ENCODE measurements at places on chromosomes 7 and 10.

DNA sequence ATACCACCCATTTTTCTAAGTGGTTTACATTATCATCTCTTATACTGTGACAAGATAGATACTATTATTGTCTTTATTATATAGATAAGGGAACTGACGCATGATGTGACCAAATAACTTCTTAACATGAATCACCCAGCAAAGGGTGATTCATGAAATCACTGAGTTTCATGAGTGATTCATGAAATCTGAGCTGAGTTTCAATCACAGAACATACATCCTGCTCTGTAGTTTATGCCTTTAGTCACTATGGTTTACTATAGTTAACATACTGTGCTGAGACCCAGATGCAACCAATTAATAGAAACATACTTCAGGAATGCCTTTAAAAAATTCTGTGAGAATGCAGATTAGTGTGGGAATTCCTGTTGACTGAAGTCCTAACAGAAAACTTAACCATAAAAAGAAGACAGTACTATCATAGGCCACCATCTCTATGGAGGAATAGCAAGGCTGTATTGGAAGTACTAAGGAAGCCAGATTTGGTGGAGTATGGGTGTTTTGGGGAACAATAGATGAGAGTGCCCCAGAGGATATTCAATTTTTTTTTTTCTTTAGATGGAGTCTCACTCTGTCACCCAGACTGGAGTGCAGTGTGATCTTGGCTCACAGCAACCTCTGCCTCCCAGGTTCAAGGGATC is 43.1 kb upstream of the SEMA3A start:
- DNase-seq: no peak

GRCh38 chr7:33986951-33987947 is 81.9 kb downstream of the BMPER start:
- DNase-seq: no peak

DNA sequence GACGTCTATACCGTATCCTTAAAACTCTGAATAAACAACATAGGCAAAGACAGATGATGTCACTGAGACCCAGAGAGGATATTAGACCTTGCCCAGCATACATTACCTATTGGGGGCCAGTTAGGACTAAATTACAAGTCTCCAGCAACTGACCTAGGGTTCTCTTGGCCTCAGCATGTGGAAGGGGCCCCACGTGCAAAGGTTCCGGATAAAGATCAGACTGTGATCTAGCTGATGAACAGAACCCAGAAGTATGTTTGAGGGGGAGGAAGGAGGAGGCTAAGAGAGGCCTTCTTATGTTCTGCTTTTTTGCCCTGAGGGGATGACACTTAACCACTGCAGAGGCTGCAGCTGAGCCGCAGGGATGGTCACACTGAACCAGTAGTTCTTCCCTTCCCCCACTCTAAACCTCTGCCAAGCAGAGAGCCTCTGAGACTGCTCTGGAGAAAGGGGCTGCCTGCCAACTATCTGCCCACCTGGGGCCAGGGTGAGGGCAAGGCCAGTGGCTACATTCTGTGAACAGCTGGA is 24.0 kb upstream of the KMT2C start:
- no peak for DNase-seq

DNA sequence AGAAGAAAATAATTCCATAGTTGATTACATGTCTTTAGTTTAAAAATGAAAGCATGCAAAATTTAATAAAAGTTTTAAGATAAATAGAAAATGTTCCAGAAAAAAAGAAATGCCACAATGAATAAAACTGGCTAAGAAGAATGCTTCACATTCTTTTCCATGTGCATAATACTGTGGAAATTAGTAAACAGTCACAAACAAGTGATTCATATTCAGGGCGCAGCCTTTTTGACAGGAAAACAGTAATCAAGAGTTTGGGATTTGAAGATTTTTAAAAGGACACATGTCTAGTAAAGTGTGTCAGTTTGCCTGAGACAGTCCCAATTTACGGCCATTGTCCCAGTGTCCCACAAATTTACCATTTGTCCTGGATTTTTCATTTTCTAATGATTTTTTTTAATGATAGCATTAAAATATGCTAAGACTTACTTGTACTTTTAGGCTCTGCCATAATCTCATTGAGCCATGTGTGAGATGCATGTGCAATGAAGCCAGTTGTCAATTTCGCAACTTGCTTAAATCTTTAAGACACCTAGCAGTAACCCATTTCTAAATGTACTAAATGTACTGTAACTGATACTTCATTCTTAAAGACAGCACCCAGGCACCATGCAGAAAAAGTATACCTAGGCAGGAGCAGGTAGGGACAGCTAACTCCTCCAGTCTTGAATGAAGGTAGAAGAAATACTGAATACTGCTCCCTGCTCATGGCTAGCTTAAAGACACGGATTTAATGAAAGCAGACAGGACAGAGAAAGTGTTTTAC is 46.9 kb downstream of the ZNF438 start:
- no peak for DNase-seq

GRCh38 chr7:41886901-41887311 is 184.0 kb upstream of the INHBA start:
- no peak for DNase-seq

DNA sequence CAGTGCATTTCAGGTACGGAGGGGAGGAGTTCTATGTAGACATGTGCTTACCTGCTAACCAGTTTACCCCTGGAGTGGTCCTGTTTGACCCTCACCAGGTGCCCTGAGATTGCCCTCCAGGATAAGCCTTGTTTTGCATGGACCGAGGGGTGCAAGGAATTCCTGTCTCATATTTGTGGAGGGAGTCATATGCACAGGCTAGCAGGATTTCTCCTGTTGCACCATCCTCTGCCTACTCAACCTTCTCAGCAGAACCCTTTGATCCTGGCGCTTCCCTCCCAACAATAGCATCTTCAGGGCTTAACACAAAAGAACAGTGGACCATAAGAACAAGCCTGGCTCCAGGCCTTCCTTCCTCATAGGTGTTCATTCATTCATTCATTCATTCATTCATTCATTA is 7.2 kb downstream of the TRPV6 start:
- no peak for DNase-seq

- DNase-seq: no peak
These were observed 237.1 kb upstream of the SHH start for GRCh38 chr7:156049366-156049765.

DNA sequence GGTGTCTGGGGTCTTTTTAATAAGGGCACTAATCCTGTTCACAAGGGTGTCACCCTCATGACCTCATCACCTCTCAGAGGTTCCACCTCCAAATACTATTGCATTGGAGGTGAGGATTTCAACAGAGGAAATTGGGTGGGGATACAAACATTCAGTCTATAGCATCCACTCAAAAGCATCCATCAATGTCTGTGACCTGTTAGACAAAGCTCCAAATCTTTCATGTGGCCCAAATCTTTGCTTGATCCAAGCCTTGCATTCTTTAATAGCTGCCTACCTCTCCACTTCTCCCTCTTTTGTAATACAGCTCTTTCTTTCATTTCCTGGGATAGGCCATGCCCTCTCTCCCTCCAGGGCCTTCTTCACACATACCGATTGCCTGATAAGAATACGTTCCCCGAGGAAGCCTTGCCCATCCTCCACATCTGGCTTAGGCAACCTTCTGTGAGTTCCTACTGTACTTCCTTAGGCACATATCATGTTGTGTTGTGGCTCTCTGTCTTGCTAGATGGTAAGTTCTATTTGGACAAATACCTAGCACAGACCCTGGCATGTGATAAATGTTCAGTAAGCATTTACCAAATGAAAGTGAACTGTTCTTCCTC is 66.1 kb downstream of the CREM start:
- no peak for DNase-seq

GRCh38 chr10:111084366-111085255 is 7.8 kb downstream of the ADRA2A start:
- DNase-seq: no peak

GRCh38 chr10:3972460-3973301 is 187.7 kb upstream of the KLF6 start:
- no peak for DNase-seq

DNA sequence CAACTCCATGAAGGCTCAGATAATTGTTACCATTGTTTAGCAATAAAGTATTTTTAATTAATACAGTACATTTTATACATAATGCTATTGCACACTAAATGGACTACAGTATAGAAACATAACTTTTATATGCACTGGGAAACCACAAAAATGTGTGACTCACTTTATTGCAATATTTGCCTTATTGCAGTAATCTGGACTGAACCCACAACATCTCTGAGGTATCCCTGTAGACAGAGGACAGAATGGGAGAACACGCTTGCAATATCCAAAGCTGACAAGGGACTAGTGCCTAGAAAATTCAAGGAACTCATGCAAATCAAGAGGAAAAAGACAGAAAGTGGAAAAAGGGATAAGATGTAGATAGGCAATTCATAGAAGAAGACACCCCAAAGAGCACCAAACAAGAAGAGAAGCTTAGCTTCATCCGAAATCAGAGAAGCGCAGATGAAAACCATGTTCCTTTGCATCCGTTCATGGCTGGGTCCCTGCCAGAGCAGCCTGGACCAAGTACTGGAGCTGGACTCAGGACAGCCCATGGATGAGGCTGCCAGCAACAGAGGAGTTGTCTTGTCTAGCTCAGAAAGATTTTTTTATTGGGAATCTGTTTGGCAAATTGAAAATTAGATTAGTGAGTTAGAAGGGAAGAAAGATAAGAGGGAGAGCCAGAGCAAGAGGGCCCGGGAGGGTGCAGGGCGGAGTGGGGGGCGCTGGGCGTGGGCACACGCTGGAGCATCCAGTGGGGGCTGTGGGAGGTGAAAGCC is 16.0 kb upstream of the GALNTL5 start:
- DNase-seq: no peak

GRCh38 chr10:22713853-22714478 is 412 bp downstream of the PIP4K2A start:
- DNase-seq: no peak

GRCh38 chr7:27185854-27186667 is 1.0 kb upstream of the HOXA11 start:
- no peak for DNase-seq

DNA sequence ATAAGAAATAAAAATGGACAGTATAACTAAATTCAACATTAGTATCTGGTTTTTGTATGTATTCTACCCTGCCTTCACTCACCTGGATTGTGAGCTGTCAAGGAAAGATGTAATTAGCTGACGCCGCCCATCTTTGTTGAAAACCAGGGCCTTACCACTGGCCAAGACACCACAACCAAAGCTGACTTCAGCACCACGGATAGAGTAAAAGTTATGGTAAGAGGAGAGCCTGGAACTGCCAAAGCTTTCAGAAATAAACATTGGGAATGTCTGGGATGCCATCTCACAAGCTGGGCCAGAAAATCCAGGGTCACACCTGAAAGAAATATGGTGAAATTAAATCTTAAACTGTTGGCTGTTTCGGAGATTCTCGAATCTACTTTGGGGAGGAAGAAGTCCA is 190.1 kb upstream of the SLC26A5 start:
- no peak for DNase-seq

GRCh38 chr10:69740126-69740525 is 61.6 kb upstream of the COL13A1 start:
- DNase-seq: no peak

DNA sequence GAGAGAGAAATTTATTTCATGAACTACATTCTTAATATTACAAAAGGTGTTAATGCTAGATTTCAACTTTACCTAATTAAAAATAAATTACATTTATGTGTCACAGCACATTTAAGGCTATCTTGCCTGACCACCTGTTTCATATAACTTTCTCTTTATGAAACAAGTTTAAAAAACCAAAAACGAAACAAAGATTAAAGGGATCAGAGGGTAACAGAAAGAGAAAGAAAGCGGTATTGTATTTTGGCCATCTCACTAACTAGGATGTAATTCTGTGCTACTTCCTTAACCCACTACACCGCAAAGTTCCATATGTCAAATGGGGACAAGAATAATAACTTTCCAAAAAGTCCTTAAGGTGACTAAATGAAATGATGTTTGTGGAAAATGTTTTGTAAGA is 6.3 kb upstream of the RHOBTB1 start:
- DNase-seq: no peak

GRCh38 chr7:1897076-1897860 is 227.2 kb downstream of the ELFN1 start:
- DNase-seq: no peak

DNA sequence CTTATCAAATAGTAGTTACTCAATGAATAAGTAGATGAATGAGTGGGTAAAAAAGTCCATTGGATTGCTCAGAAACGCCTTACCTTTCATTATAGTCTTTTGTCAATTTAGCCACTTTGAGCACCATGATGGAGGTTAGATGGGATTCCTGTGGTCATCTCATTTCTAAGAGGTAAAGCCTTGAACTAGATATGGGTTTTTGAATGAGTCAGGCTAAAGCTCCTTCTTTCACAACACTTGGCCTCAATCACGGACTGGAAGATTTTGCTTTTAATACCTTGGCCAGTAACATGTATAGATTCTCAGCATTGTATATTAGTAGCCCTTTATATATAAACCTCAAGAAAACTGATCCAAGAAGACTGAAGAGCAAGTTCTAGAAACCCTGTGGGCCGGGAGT is 99.7 kb upstream of the CCDC6 start:
- no peak for DNase-seq

DNA sequence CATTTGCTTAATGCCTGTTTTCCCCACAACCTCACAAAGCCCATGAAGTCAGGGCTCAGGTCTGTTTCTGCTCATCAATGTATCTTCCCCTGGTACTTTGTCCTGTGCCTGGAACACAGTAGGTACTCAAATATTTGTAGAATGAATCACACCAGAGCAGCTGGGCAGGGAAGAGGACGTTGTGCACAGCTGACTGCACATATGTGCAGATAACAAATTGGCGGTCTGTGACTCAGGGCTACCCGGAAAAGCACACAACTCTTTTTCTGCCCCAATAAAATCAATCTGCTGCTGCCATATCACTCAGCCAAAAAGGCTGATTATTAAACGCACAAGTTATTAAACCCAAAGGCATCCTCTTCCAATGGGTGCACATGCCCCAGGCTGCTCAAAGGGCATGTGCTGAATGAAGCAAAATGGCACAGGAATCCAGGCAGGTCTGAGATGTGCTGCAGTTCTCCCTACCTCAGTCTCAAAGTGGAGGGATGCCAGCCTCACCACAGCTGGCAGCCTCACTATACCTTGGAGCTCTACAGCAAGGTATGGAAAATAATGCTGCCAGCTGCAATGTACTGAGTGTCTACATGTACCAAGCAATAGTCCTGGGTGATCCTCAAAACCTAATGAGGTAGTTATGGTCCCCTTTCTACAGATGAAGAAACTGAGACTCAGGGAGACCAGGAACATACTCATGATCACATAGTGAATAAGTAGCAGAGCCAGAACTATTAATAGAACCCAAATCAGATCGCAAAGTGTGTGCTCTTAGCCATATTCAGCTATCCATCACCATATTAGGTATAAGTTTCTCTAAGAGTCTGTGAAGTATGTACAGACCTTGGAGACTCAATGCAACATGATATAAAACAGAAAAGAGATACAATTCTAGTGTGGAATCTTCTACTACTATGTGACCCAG is 43.4 kb downstream of the SORBS1 start:
- DNase-seq: no peak

GRCh38 chr7:356087-356486 is 66.1 kb downstream of the FOXL3 start:
- no peak for DNase-seq
